HT-29 (cell line): ENCODE measurements at places on chromosomes 2 and 18.

DNA sequence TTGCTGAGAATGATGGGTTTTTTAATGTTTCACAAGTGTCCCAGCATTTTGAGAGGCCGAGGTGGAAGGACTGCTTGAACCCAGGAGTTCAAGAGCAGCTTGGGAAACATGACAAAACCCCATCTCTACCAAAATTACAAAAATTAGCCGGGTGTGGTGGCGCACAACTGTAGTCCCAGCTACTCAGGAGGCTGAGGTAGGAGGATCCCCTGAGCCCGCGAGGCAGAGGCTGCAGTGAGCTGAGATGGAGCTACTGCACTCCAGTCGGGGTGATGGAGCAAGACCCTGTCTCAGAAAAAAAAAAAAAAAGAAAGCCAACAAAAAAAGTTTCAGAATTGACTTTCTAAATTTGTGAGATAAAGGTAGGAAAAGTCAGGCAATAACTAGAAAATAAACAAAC lies 8.7 kb downstream of the TFCP2L1 start:
- no peak for DNase-seq

- no peak for DNase-seq
Observed at GRCh38 chr18:58776084-58776483, 88.6 kb upstream of the ZNF532 start.

DNA sequence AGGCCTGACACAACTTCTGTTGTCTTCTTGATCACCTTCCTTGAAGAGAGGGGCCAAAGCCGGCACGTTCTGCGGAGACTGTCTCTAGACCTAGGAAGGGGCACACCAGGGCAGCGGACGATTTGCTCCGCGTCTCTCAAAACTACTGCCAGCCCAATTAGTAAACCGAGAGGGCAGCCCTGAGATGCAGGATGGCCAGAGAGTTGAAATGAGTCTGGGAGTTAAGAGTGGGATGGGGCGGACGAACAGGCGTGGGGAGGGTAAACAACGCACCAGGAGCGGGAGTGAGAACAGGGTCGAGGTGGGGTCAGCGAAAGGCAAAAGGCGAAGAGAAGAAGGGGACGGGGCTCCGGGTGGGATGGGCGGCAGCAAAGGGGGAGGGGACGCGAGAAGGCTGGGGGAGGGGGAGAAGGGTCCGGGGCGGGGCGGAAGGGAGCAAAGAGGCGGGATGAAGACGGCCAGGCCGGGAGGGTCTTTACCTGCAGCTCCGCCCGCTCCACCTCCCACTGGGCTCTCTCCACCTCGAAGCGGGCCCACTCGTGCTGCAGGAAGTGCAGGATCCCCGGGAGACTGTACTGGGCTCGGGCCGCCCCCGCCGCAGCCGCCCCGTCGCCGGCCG lies 476 bp downstream of the STRN start:
- peak; percentile 14 for DNase-seq

DNA sequence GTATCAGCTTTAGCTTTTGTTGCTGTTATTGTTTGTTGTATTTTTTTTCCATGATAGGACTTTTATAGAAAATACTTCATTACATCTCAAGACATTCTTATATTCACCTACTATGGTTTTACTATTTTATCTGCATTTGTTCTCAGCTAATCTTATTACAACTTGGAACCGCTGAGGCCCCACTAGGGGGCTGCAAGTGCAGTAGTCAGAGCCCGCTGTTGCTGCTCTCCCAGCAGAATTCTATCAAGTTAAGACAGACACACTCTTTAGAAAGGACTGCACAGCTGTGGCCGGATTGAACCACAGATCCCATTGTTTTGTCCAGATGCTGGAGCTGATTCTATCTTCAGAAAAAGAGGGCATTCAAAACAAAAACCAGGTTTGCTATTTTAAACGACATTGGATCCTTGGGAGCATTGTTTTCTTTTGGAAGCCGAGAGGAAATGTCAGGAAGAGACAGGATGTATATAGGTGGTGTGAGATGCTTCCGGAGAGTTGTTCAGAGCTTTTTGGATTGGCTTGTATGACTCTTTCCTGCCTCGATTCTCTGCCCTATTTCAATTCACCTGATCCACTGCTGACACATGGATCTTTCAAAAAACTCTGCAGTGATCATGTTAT lies 105.7 kb upstream of the GAREM1 start:
- peak; percentile 2 for DNase-seq

GRCh38 chr18:9321736-9322135 lies 12.8 kb upstream of the TWSG1 start:
- DNase-seq = no peak

DNA sequence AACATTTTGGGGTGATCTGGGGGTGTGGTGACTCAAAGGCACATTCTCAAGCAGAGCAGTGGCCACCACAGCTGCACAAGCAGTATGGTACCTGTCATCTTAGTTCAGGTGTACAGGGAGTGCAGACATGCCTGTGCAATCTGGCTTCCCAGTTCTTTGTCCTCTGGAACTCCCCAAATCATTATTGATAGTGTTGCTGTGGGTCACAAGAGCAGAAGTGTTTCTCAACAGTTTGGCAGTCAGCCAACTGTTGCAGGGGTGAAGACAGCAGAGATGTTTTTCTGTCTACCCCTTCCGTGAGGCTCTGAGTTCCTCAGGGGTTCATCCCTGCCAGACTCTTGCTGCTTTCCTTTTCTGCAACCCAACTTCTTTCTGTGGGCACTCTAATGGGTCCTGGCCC lies 206.5 kb upstream of the ZSWIM2 start:
- DNase-seq = peak; percentile 6
